Stimulated activated CD4-positive, alpha-beta T cell treated with anti-CD3 and anti-CD28 coated beads, Interleukin-1b, Interleukin-23, amount 100 ng/mL, for 24 hours (primary cell): ENCODE measurements at places on chromosomes 4 and X.

- DNase-seq, result no peak
Measured at GRCh38 chr4:152850377-152850776, 70.6 kb downstream of the ARFIP1 start.

GRCh38 chr4:168076989-168077725 lies 15.2 kb upstream of the ANXA10 start:
- peak; percentile 1 for DNase-seq

DNA sequence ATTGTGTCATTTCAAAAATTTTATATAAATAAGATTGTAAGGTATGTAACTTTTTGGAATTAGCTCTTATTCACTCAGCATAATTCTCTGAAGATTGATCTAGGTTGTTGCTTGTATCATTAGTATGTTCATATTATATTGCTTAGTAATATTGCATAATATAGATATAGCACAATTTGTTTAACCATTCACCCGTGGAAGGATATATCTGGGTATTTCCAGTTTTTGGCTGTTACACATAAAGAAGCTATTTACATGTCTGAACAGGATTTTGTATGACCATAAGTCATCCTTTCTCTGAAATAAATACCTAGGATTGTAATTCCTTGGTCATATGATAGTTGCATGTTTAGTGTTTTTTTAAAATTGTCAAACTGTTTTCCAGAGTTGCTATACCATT lies 82.5 kb downstream of the CPEB2 start:
- no peak for DNase-seq

- DNase-seq, result no peak
Measured at GRCh38 chrX:42691196-42691595, 86.8 kb downstream of the PPP1R2C start.

DNA sequence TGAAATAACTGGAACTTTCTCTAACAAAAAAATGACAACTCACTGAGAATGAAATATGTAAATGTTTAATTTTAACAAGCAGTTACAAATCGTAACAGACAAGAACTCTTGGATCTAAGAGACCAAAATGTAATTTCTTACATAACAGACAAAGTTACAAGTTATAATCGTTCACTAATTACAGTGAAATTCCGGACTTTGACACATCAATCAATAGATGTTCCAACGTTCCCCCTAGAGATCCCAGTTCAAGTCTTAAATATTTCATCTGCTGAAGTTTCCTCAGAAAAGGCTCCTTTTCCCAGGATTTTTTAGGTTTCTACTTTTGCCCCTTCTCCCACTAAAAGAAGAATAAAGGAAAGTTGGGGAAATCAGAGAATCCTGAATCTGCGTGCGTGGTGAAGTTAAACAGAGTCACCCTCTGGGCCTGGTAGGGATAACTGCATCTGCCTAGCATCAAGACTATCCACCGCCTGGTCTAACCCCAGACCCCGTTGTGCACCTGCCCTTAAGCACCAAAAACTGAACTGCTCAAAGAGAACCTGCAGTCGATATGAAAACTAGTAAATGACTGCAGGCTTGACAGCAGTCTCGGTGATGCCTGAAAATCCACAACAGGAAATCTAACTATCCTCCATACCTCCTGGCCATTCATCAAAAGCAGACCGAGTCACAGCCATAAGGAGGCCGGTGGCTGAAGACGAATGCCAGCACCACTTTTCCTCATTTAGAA lies 2.3 kb downstream of the IRF2 start:
- no peak for DNase-seq

DNA sequence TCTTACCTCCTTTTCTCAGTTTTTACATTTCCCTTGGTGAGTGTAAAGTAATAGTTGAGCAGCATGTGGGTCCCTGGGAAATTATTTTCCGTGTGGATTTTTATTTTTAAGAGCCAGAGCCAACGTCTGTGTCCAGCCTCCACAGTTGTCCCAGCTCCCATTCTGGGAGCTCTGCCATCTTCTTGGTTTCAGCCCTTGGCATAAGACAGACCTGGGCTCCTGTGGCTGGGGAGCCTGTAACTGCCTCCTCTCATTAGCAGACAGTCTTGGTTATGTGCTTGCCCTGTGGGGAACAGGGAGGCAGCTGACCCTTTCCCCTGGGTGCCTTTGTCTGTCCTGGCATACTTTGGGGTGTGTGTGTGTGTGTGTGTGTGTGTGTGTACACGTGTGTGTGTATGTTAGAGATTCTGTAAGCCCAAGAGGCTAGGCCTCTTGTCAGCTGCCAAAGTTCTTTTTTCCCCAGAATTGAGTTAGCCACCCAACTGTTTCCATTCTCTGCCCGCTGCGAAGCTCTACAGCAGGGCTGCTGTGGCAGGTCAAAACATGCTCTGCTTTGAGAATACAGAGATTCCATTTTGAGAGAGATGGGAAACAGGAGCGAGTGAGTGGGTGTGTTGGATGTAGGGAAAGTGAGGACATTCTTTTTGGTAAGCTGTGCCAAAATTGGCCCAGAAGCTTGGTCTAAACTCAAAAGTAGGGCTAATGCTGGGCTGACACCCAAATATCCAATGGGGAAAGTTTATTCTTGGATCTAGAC lies 140.7 kb downstream of the TMEM164 start:
- DNase-seq, result no peak

DNA sequence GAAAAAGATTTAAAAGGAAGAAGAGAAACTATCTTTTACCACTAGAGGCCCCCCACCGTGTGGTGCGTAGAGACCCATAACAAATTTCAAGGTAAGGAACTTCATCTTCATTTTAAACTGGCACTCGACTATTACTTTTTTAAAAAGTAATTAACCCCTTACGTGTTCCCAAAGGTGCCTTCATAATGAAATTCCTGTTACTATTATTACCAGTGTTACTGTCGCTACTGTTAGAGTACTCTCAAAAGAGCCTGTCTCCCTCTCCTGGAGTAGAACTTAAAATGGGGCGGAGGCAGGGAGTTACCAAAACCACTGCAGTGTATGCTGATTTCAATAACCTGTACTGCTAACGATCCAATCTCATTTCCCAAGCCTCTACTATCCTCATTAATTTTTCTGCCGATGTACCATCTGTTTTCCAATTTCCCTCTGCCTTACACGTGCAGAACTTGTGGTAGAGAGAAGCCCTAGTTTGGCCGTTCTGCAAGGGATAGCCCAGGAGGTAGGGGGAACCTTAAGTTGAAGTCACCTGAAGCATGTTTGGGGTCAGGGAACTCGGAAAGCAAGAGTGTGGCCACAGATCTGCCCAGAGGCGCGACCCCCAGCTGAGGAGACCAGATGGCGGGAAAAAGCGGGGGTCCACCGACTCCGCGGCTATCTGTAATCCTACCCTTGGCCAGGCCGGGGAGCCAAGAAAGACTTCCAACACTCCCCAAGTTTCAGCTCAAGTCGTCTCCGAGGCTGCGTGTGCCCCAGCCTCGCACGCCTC lies 720 bp upstream of the STK26 start:
- no peak for DNase-seq

DNA sequence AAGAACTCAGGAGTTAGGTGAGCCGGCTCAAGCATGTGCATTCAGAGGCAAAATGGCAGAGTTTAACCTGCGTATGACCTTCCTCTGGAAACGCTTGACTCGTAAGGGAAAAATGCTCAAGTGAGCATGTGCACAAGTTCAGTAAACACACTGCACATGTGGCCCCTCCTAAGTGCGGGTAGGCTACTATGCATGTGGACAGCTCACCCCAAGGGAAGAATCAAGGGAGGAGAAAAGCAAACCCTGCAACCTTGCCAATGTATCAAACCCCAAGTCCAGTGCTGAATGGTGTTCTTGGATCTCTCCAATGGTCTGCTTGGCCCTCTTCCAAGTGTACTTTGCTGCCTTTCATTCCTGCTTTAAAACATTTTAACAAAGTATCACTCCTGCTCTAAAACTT lies 407.1 kb downstream of the ADAM29 start:
- no peak for DNase-seq

DNA sequence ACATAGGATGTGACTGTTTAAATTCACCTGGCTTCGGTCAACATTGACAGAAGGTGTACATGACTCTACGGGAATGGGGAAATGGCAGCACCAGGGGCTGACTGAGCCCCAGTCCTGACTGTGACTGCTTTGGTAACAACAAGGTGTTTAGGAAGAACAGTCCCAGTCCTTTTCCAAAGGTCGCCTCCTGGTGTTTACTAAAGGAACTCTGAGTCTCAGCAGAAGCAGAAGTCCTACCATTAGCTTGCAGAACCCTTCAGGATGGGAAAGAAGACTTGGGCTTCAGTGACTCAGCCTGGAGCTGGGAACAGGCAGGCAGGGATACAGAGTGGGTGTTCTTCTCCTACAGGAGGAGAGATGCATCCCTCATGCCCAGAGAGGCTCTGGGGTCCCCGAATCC lies 103.3 kb downstream of the MGST2 start:
- DNase-seq, result no peak

GRCh38 chrX:70479922-70480659 lies 35.5 kb downstream of the DLG3 start:
- no peak for DNase-seq

- no peak for DNase-seq
Measured at GRCh38 chr4:89879215-89879614, 15.4 kb upstream of the MMRN1 start.

- no peak for DNase-seq
Measured at GRCh38 chrX:70293621-70294020, 3.7 kb downstream of the KIF4A start.

GRCh38 chrX:19563327-19563726 lies 48.0 kb upstream of the MAP3K15 start:
- no peak for DNase-seq

DNA sequence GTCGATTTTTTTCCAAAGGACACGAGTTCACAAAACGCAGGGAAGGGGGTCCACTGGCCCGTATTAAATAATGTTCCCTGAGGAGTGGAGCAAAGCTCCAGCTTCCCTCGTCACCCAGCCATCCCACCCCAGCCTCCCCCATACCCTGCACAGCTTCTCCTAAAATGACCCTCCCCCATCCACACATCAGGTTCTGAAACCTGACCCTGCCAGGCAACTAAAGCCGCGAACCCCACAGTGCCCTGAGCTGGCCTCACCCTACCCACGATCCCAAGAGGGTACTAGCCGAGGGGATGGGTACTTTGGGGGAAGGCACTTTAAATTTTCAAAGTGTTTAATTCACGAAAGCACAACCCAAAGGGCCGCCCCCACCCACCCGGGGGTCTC lies 634 bp downstream of the APOO start:
- no peak for DNase-seq

DNA sequence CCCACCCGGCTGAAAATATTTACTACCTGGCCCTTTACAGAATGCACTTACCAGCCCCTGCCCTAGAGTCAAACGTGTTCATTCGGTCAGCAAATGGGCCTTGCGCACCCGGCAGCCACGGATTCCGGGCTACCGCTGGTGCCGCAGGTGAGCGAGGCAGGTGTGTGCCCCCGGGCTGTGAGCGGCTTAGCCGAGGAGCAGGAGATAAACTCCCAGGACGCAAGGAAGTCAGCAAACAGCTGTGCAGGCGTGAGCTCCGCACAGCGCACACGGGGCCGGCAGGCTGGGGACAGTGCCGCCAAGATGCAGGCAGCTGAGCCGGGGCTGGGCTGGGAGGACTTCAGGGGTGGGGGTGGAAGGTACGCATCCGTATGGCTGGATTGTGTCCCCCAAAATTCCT lies 211.2 kb upstream of the PSAPL1 start:
- DNase-seq, result no peak

- no peak for DNase-seq
Measured at GRCh38 chr4:173294444-173294843, 39.7 kb downstream of the HMGB2 start.

- no peak for DNase-seq
Measured at GRCh38 chr4:77360451-77360850, 203.4 kb downstream of the CCNG2 start.

GRCh38 chr4:119113033-119113655 lies 22.5 kb upstream of the MYOZ2 start:
- no peak for DNase-seq

GRCh38 chr4:125303058-125303457 lies 11.7 kb upstream of the FAT4 start:
- DNase-seq, result no peak

- DNase-seq, result no peak
Measured at GRCh38 chrX:106707771-106708454, 18.6 kb upstream of the RNF128 start.

DNA sequence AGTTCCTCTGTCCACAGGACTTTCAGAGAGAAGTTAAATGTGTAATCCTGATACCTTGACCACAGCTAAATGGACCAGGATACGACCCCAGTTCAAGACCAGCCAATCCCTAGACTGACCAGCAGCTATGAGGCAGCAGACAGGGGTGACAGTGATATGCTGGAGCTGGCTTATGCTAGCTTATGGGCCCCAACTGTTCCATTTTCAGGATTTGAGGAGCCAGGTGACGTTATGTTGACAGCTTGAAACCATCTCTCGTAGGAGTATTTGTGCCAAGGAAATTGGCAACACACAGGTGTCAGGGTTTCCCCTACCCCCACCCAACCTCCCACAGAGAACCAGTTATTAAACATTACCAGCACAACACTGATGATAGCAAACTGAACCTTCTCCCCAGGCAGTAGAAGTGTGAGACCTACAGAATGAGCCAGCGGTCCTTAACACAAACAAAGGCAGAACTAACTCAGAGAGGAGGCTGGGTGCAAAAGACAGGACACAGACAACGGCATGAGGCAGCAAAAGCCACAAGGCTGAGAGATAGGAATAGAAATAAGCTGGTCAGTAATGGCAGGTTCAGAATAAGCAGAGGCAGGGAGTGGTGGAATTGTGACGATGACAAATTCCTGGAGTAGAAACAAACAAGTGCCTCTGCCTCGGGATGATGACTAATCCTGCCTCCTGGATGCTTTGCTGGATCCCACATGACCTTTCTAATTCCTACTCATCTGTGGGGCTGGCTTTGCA lies 85.6 kb upstream of the CPEB2 start:
- no peak for DNase-seq

GRCh38 chr4:8005033-8005808 lies 65.6 kb upstream of the AFAP1 start:
- no peak for DNase-seq

DNA sequence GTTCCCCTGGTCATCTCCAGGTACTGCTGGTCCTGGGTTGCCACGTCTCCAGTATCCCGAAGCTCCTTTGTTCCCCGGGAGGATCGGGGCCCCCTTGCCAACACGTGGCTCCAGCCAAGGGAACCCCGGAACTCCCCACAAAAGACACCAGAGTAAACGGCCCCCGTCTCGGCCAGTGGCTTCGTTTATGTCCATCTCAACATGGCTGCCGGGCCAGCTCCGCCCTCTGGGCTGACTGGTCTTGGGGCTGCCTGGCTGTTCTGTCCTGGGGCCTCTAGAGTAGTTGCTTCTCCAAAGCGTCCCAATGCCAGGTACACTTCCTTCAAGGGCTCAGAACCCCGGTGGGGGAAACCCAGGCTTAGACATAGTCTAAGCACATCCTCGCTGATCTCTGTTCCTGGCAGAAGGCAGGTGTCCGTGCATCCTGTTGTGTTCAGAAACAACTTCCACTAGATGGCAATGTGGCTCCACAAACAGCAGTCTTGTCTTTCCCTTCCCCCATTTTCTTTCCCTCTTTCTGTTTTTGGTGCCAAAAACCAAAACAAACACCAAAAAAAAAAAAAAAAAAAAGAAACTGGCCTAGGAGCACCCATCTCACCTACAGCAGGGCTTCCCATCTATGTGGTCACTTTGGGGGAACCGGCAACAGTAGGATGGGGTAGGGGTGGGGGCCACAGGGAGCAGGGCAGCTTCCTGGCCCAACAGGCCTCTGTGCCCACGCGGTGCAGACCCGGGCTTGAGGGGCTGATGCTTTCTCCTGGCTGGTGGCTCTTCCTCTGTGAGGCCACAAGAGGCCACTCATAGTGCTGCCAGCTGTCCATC lies 35.3 kb downstream of the NBDY start:
- DNase-seq, result peak; percentile 61

- DNase-seq, result no peak
Measured at GRCh38 chr4:126687655-126688358, 945.0 kb upstream of the INTU start.

- DNase-seq, result no peak
Measured at GRCh38 chr4:161403781-161404180, 760.0 kb downstream of the FSTL5 start.

GRCh38 chr4:161546902-161547301 lies 616.9 kb downstream of the FSTL5 start:
- DNase-seq, result no peak
